ENCODE measurements at places on chromosomes 7 and 10. TPM values are rescaled to one million over a fixed set of nuclear protein-coding genes. Genes with fewer than 3 reads are reported as not detected.

Gene ITIH5
- 0.67 TPM for total RNA-seq

Gene COL28A1
- 0.17 TPM for total RNA-seq

Gene MAD1L1
- total RNA-seq: 51.6 TPM

Gene CPA5
- total RNA-seq: not detected

Gene PIP
- not detected for total RNA-seq

Gene APBB1IP
- total RNA-seq: not detected

Gene PRLHR
- not detected for total RNA-seq

Gene CLEC2L
- total RNA-seq: not detected

Gene FAM241B
- total RNA-seq: 0.45 TPM

Gene PLAC9
- total RNA-seq: 23.6 TPM

Gene CFAP46
- 3.9 TPM for total RNA-seq

Gene PFKP
- total RNA-seq: 157 TPM

Gene CLCN1
- total RNA-seq: under 0.01 TPM

Gene SERPINE1
- 1,155 TPM for total RNA-seq

Gene IFIT1B
- not detected for total RNA-seq
